ENCODE measurements at places on chromosomes 12 and 14.

DNA sequence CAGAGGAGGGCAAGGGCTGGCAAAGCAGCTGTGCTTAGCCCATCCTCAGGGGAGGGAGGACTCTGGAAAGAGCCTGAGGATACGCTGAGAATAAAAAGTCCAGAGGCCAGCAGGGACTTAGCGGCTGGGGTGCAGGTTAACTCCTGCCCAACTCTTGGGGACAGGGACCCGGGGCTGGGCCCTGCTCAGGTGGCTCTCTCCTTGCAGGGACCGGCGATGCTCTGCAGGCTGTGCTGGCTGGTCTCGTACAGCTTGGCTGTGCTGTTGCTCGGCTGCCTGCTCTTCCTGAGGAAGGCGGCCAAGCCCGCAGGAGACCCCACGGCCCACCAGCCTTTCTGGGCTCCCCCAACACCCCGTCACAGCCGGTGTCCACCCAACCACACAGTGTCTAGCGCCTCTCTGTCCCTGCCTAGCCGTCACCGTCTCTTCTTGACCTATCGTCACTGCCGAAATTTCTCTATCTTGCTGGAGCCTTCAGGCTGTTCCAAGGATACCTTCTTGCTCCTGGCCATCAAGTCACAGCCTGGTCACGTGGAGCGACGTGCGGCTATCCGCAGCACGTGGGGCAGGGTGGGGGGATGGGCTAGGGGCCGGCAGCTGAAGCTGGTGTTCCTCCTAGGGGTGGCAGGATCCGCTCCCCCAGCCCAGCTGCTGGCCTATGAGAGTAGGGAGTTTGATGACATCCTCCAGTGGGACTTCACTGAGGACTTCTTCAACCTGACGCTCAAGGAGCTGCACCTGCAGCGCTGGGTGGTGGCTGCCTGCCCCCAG is 2.8 kb downstream of the B3GNT4 start:
- DNase-seq: no peak

DNA sequence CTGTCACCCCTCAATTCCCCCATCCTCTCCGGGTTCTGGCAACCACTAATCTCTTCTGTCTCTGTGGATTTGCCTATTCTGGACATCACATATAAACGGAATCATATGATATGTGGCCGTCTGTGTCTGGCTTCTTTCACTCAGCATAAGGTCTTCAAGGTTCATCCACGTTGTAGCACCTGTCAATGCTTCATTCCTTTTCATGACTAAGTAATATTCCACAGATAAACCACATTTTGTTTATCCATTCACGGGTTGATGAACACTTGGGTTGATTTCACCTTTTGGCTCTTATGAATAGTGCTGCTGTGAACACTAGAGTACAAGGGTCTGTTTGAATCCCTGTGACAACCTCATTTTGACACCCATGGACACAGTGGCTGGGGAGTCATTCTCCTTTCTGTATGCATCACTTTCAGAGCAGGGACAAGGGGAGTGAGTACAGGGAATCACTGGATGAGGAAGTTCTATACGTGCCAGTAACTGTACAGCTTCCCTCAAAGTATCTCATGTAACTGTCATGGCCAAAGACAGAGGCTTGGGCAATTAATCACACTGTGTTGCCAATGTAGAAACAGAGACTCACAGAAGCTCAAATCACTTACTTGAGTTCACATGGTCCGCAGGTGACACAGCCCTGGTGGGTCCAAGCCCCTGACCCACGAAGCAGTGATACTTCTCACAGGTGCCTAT is 10.9 kb upstream of the TESC start:
- DNase-seq: no peak

GRCh38 chr12:12378616-12379015 is 21.7 kb downstream of the BORCS5 start:
- no peak for DNase-seq

- no peak for DNase-seq
Observed at GRCh38 chr14:102264775-102265174, 40.2 kb downstream of the MOK start.

- no peak for DNase-seq
Observed at GRCh38 chr12:110444455-110444854, 5.7 kb downstream of the ARPC3 start.

- DNase-seq: no peak
Observed at GRCh38 chr12:106045251-106045674, 93.5 kb downstream of the NUAK1 start.

GRCh38 chr14:50051106-50051505 is 65.3 kb downstream of the VCPKMT start:
- DNase-seq: no peak

DNA sequence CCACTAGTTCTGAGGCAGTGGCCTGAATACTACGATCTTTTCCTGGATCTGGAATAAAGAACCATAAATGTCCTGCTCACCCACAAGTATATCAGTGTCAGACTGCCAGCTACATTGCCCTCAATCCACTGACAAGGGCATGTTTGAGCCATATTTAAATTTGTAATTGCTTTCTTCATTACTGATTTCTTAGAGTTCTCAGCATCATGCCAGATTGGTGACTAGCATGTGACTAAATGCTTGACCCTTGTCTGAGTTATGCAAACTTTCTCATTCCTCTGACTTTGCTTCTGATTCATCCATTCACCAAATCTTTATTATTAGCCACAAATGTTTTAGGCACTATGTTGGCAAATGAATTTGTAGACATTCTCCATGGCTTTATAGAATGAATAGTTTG is 143.6 kb upstream of the SLC16A7 start:
- DNase-seq: no peak

GRCh38 chr14:68103853-68104252 is 284.3 kb downstream of the RAD51B start:
- DNase-seq: no peak

DNA sequence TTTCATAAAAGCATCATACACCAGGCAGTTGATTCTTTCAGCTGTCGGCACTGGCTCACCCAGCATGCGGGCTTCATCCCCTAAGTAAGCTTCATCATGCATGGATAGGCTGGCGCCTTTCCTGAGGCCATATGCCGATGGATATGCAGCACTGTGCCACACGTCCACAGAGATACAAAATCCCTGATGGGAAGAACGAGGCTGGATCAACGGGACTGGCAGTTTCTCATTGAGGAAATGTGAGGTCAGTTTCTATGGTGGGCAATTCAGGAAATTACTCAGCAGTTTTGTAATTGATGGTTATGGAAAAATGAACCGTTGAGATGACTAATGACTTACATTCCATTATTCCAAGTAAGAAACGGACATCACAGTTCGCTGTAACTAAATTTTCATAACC is 453.8 kb downstream of the TMEM121 start:
- no peak for DNase-seq

DNA sequence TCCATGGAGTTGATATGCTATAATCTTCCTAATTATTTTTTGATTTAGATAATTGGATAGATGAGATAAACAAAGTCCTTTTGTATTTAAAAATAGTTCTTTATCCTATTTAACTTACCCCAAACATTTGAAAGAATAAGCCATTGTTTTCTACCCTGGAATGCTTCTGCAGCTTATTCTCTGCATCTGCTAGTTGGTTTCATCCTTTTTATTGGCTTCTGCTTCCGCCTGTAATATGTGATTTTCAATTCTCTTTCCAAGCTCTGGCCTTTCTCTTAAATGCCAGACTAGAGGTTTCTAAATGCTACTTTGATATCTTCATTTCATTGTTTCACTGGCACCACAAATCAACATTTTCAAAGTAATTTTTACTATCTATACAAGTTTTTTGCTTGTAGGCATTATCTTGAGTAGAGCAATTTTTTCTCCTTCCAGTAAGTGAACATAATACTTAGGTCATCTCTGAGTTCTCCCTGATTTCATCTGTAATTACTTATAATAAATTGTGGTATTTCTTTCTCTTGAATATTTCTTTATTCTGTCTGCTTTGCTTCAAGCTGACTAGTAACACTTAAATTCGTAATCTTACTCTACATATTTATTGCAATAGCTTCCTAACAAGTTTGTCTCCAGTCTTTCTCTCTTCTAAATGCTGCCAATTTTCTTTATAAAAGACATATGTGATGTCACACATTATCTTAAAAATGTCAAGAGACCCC is 958.4 kb downstream of the SLC6A15 start:
- no peak for DNase-seq

DNA sequence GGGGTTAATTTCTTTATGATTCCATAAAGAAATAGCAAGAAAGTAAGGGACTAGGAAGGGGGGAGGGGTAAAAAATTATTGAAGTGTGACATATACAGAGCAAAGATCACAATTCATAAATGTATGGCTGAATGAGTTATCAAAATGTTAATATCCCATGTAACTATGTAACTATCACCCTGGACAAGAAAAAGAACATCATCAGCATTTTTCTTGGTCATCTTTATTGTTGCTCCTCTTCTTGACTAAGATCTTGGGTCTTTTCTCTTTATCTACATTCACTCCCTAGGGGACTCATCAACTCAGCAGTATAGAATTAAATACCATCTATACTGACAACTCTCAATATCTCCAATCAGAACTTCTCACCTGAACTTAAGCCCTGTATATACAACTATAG is 57.5 kb downstream of the CAND1 start:
- DNase-seq: no peak

- DNase-seq: no peak
Observed at GRCh38 chr14:47439953-47440352, 235.5 kb downstream of the MDGA2 start.

DNA sequence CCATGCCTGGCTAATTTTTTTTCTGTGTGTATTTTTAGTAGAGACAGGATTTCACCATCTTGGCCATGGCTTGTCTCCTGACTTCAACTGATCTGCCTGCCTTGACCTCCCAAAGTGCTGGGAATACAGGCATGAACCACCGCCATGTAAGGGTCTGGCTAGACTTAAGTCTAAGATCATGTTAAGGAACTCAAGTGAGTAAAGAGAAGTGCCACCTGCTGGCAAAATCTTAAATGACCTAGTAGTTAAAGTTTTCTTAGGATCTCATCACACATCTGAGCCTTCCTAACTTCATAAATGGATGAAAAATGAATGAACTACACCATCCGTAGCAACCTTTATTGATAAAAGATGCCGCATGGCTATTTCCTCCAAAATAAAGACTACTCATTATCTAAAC is 1.7 kb upstream of the C12orf56 start:
- no peak for DNase-seq

DNA sequence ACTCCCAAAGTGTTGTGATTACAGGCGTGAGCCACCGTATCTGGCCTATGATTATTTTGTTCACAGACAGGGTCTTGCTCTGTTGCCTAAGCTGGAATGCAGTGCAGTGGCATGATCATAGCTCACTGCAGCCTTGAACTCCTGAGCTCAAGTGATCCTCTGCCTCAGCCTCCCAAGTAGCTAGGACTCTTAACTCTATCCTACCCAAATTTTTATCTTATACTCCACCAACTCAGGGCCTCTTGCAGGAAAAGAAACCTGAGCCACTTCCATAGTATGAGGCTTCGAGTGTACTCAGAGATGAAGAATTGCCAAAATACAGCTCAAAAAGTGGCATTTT is 828 bp downstream of the MMAB start:
- no peak for DNase-seq

GRCh38 chr14:57729208-57730187 is 136.4 kb downstream of the SLC35F4 start:
- DNase-seq: no peak

GRCh38 chr14:40099316-40099715 is 667.1 kb upstream of the FBXO33 start:
- no peak for DNase-seq

- DNase-seq: no peak
Observed at GRCh38 chr14:75514673-75515628, 7.3 kb upstream of the BATF start.

DNA sequence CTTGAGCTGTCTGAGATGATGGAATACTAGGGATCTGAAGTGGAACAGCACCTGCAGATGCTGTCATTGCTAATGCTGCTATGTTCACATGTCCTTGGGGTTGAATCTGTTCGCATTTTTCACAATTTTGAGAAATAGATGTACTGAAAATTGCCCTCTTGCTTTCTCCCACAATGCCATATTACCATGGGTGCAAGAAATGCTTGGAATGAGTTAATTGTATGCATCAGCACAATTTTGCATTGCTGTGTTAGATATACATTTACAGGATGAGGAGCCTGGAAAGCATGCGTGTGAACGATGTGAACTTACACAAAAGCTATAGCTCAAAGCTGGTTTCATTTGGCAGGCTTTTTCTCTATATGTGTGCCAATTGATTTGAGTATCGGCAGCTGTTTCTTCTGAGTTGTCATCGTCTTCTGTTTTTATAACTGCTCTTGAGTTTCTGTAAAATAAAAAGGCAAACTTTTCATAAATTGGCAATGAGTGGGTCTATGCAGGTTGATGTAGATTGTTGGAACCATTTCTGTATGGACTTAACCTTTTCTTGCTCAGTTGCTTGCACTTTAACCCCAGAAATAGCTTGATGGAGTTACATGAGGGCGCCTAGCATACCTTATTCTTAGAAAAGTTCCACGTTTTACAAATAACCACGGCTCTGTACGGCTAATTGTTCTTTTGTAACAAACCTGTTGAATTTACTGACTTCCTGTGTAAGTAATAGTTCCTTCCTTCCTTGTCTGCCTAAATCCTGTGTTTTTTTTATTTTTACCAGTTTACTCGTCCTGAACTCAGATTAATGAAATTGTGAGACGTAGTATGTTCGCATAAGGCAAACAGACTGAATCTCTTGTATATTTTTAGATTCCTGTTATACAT is 105.9 kb downstream of the FGD4 start:
- DNase-seq: no peak

DNA sequence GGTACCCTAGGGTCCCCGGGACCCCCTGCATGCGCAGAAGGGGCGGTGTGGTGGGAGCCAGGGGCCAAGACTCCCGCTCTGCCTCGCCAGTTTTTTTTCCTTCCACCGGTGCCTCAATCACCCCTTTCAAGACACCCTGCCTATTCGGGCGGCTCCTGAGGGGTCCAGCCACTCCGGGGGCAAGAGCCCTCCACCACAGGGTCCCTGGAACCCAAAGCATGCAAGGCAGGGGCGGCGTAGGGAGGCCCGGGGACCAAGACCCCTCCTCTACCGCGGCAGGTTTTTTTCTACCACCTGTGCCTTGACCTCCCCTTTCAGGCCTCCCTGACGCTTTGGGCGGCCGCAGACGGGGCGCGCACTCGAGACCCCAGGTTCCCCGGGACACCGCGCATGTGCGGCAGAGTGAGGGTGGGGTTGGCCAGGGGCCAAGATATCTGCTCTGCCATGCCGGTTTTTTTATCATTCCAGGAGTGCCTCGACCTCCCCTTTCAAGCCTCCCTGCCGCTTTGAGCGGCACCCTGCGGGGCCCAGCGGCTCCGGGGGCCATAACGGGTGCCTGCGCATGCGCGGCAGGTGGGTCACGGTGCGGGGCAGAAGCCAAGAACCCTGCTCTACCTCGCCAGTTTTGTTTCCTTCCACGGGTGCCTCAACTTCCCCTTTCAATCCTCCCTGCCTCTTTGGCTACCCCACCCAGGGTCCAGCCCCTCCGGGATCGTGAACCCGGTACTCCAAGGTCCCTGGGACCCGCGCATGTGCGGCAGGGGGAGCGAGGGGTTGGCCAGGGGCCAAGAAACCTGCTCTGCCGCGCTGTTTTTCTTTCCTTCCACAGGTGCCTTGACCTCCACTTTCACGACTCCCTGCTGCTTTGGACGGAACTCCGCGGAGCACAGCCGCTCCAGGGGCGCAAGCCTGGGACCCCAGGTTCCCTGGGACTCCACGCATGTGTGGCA is 328.1 kb downstream of the ALG10 start:
- no peak for DNase-seq

- DNase-seq: no peak
Observed at GRCh38 chr12:88327276-88327675, 185.2 kb downstream of the TMTC3 start.

GRCh38 chr14:103628684-103629502 is at the start of gene KLC1:
KLC1 (plus strand) TSS chr14:103629211; CDS start chr14:103654565, 25,354 bp downstream.
- DNase-seq: peak; percentile 85

Measured in stimulated activated CD8-positive, alpha-beta memory T cell treated with anti-CD3 and anti-CD28 coated beads, Interleukin-15, amount 100 ng/mL, for 24 hours (primary cell).